ENCODE measurements at places on chromosomes 7 and 10. TPM values are rescaled to one million over a fixed set of nuclear protein-coding genes. Genes with fewer than 3 reads are reported as not detected.

SAMD9 gene
- total RNA-seq = 26.8 TPM

GALNT17 gene
- total RNA-seq = not detected

DKK1 gene
- total RNA-seq = 103 TPM

PPP2R2D gene
- 36.2 TPM for total RNA-seq

ATG9B gene
- not detected for total RNA-seq

COL13A1 gene
- 14.8 TPM for total RNA-seq

CYP26C1 gene
- total RNA-seq = 0.06 TPM

KLF14 gene
- not detected for total RNA-seq

ZNF804B gene
- not detected for total RNA-seq

Data from aortic smooth muscle cell (primary cell).